ENCODE measurements at places on chromosomes 6 and 20.

DNA sequence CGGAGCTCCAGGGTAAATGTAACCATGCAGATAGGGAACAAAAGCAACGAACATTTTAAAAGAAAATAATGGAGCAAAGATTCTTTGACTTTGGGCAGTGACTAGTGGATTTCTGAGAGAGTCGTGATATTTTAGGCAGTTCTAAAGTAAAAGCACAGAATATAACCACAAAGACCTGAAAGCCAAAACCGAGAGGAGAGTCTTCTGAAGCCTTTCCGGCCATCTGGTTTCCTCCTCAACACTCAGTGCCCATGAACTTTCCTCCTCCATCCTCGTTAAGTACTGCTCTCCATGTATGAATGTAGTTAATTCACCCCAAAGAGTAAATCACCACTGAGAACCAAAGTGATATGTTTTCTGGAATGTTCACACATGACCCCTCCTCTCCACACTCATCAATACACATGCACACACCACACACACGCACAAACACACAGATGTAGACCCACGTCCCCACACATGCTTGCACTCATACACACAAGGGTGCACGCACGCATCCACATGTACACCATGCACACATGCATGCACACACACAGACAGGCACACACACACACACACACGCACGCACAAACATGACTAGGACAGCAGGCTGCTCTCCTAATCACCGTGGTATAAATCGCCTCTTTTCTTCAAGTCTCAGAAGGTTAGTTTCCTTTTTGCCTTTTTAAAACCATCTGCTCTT, 109.5 kb downstream of the MYLK4 start:
- no peak for DNase-seq

DNA sequence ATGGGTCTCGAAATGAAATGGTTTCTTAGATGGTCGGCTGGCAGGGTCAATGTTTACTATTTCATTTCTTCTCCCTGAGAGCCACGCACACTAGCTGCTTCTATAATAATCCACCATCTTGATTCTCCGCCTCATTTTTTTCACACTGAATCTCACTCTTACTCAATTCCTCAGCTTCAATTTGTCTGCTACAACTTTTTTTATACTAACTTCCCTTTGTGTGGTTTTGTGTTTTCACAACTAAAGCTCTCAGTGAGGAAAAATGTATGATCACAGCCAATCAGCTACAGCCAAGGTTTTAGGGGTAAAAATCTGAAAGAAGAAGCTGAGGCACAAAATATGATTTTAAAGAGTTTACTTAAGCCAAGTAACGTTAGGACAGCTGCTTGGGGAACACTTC, 1309.4 kb downstream of the EPHA7 start:
- no peak for DNase-seq

- DNase-seq: no peak
Measured at GRCh38 chr20:36441416-36441815, 99.9 kb upstream of the MYL9 start.

- no peak for DNase-seq
Measured at GRCh38 chr20:19543101-19543500, 215.0 kb upstream of the RIN2 start.

DNA sequence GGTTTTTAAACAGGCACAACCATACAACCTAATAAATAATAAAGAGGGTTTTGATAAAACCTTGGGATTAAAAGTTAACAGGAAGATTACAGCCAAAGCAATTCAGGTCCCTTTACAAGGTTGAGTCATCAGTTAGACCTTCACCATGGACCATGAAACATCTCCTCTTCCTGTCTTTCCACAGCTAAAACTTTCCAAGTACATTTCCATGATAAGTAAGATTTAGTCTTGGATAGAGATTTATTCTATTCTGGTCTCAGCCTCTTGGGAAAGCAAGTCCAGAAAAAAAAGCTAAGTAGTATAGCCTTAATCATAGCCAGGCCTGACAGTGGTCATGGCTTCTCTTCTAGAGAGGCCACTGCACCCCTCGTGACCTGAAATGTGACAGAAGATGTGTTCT, 2.9 kb upstream of the PRSS35 start:
- DNase-seq: no peak

DNA sequence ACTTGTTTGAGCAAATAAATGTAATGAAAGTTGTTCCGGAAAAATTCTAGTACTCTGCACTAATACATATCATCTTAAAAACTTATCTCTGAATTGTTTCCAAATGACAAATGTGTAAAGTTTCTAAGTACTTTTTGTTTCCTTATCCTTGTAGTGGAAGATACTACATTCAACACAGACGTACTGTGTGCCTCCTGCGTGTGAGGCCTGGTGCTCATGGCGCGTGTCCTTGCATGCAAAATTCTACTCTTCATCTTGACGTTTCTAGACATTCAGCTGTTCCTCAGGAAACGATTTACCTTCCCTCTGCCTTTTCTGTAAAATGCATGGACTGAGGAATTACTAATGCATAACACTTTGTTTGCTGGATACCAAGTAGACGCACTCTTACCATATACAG, 11.5 kb downstream of the DLL1 start:
- no peak for DNase-seq

Data from fibroblast of skin of abdomen (primary cell).